ENCODE measurements at places on chromosomes 3 and 15.

- H3K4me1 ChIP-seq = no peaks in the 10 kb centered on the region
- H3K4me3 ChIP-seq = no peak overlapping the region
- no peaks in the 10 kb centered on the region for H3K36me3 ChIP-seq
- H3K27ac ChIP-seq = no peak overlapping the region
- no peaks in the 10 kb centered on the region for H3K27me3 ChIP-seq
Observed at GRCh38 chr3:123375014-123375940, 73.6 kb downstream of the ADCY5 start.

- H3K27ac ChIP-seq = no peak overlapping the region
- H3K4me3 ChIP-seq = no peak overlapping the region
- H3K4me1 ChIP-seq = peaks cover 16% of the 10 kb centered on the region
- no peaks in the 10 kb centered on the region for H3K27me3 ChIP-seq
Observed at GRCh38 chr3:149647285-149647684, 10.5 kb downstream of the WWTR1 start.

DNA sequence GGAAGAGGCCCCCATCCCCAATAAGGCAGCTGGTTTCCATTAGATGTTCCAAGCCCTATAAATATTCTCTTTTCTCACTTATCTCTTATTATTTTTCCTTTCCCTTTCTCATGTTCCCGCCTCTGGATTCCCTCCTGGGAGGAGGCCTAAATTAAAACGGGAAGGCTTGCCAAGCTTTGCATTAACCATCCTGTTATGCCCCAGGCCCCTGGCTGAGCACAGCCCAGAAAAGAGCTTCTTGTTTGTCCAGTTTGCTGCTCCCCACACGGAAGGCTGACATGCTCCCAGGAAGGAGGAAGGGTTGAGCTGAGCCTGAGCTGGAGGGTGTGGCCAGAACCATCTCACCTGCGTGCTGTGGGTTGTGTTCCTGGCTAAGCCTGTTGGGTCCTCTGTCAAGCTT lies 63.1 kb upstream of the BOC start:
- no peak for DNase-seq
- peaks cover 38% of the 10 kb centered on the region for H3K4me1 ChIP-seq
- no peaks in the 10 kb centered on the region for H3K27me3 ChIP-seq
- H3K27ac ChIP-seq = no peak overlapping the region
- no peak overlapping the region for H3K4me3 ChIP-seq

DNA sequence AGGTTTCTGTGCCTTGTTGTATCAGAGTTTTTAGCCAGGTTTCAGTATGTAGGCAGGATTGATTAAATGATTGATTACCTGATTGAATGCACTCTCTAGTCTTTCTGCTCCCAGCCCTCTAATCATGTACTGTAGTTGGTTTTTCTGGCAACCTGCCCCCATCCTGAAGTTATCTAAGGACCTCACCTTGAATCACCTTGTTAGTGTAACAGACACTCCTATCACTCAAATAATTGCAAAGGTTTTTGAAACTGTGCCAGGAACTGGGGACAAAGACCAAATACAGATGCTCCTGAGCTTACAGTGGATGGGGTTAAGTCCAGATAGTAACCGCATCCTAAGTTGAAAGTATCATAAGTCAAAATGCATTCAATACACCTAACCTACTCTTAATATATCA lies 141.5 kb upstream of the EIF1B start:
- H3K4me3 ChIP-seq = no peak overlapping the region
- H3K27ac ChIP-seq = no peak overlapping the region
- H3K36me3 ChIP-seq = no peaks in the 10 kb centered on the region
- H3K27me3 ChIP-seq = no peaks in the 10 kb centered on the region
- no peak for DNase-seq
- H3K4me1 ChIP-seq = no peaks in the 10 kb centered on the region

GRCh38 chr15:45785897-45786296 lies 151.1 kb downstream of the SQOR start:
- no peak overlapping the region for H3K4me3 ChIP-seq
- no peak overlapping the region for H3K27ac ChIP-seq
- no peak for DNase-seq
- H3K36me3 ChIP-seq = no peaks in the 10 kb centered on the region

DNA sequence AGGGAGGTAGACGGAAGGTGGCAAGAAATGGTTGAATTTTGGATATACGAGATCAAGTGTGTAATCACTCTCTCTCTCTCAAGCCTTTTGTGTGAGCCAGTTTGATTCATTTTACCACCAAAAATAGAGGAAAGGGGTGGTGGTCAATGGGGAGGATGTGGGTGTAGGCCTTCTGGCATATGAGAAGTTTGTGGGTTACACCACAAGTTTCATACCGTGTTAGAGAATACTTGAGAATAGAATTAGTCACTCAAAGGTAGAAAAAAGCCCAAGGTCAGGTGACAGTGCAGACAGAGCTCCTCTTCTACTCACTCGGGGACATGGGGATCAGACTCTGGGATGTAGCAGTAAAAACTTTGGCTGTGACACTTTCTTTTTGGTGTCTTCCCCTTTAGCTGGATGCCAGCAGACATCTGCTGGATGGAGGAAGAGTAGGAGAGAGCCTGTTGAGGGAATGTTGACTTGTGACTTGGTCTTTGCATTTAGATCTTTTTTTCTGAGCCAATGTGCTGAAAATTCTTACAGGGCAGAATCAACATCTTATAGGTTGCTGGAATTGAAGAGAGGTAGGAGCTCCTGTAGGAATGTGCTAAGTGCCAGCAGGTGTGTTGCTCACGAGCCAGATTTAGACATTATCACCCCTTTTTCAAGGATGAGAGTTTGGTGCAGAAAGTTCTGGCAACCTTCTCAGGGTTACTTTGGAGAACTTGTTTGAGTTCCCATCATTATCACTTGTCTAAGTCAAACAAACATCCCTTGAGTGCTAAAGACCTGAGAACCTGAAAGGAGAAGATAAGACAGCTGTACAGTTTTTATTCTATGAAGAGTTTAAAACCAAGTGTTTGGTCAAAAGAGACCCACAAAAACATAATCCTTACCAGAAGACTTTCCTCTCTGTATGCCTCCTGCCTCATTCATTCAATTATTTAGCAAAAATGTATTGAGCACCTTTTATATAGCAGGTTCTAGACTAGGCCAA lies 43.9 kb upstream of the RYK start:
- DNase-seq = no peak
- no peak overlapping the region for H3K27ac ChIP-seq
- H3K4me3 ChIP-seq = no peak overlapping the region
- no peaks in the 10 kb centered on the region for H3K4me1 ChIP-seq
- H3K27me3 ChIP-seq = no peaks in the 10 kb centered on the region

- H3K27me3 ChIP-seq = no peaks in the 10 kb centered on the region
- H3K4me1 ChIP-seq = peaks cover 56% of the 10 kb centered on the region
Observed at GRCh38 chr3:56003129-56003528, 465.1 kb downstream of the ERC2 start.

DNA sequence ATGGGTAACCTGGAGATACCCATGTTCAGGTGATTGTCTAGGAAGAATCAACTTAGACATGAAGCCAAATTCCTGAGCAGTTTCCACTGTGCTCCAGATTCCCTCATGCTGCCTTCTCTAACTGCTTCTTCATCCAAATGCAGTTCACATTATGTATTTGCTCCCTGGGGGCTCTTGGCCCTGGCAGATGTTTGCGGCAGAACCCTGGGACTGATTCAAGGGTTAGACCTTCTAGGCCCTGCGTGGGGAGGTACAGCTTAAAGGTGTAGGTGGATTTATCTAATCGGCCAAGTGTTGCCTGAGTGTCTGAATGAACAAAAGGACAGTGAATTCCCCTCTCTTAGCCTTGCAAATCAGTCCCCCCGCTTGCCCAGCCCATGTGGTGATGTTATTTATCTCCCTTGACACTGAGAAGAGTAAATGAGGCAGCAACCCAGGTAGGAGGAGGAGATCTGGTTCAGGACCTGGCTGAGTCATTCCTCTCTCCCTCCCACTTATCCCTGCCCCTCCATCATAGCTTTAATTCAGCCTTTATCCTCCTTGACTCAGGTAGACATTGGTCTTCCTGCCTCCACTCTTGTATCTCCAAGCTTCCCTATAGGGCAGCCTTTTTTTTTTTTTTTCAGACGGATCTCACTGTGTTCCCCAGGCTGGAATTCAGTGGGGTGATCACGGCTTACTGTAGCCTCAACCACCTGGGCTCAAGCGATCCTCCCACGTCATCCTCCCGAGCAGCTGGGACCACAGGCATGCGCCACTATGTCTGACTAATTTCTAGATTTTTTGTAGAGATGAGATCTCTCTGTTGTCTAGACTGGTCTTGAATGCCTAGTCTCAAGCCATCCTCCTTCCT lies 54.8 kb downstream of the MAGEF1 start:
- no peak for DNase-seq
- peaks cover 31% of the 10 kb centered on the region for H3K4me1 ChIP-seq
- no peaks in the 10 kb centered on the region for H3K27me3 ChIP-seq
- H3K4me3 ChIP-seq = no peak overlapping the region
- no peaks in the 10 kb centered on the region for H3K36me3 ChIP-seq
- H3K27ac ChIP-seq = no peak overlapping the region

DNA sequence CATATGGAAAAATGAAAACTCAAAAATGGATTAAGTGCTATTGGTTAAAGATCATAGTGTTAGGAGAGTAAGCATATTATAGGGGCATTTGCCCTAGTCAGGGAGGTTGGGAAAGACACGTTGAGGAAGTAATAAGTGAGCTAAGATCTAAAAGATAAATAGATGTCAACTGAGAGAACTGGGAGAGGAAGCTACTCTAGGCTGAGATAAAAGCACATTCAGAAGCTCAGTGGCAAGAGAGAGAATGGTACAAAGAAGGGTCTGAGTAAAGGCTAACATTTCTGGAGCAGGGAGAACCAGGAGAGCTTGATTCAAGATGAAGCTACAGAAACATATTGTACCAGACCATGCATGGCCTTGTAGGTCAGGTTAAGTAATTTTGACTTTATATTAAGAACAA lies 63.9 kb downstream of the TRPC1 start:
- H3K27ac ChIP-seq = no peak overlapping the region
- H3K27me3 ChIP-seq = no peaks in the 10 kb centered on the region
- H3K4me3 ChIP-seq = no peak overlapping the region
- no peak for DNase-seq

GRCh38 chr15:41424809-41425208 lies 7.9 kb downstream of the RTF1 start:
- H3K36me3 ChIP-seq = no peaks in the 10 kb centered on the region
- H3K4me3 ChIP-seq = no peak overlapping the region
- H3K4me1 ChIP-seq = no peaks in the 10 kb centered on the region
- no peak overlapping the region for H3K27ac ChIP-seq

- H3K4me1 ChIP-seq = no peaks in the 10 kb centered on the region
- H3K36me3 ChIP-seq = no peaks in the 10 kb centered on the region
- H3K4me3 ChIP-seq = no peak overlapping the region
- DNase-seq = no peak
Observed at GRCh38 chr3:5250467-5251195, 63.1 kb downstream of the EDEM1 start.

GRCh38 chr15:58260205-58260724 lies 122.1 kb downstream of the AQP9 start:
- H3K36me3 ChIP-seq = no peaks in the 10 kb centered on the region
- no peak overlapping the region for H3K4me3 ChIP-seq
- no peaks in the 10 kb centered on the region for H3K27me3 ChIP-seq
- no peak overlapping the region for H3K27ac ChIP-seq

- H3K36me3 ChIP-seq = no peaks in the 10 kb centered on the region
- H3K4me3 ChIP-seq = no peak overlapping the region
- no peaks in the 10 kb centered on the region for H3K4me1 ChIP-seq
- no peaks in the 10 kb centered on the region for H3K27me3 ChIP-seq
- no peak overlapping the region for H3K27ac ChIP-seq
Observed at GRCh38 chr3:38334142-38335055, 12.2 kb upstream of the XYLB start.

GRCh38 chr15:96359616-96360521 lies 29.4 kb downstream of the NR2F2 start:
- H3K27me3 ChIP-seq = peaks cover 100% of the 10 kb centered on the region
- peaks cover 41% of the 10 kb centered on the region for H3K4me1 ChIP-seq
- DNase-seq = peak; percentile 69
- no peaks in the 10 kb centered on the region for H3K36me3 ChIP-seq

- H3K4me1 ChIP-seq = no peaks in the 10 kb centered on the region
- no peak overlapping the region for H3K27ac ChIP-seq
Observed at GRCh38 chr3:111822804-111823203, 36.3 kb upstream of the PHLDB2 start.

DNA sequence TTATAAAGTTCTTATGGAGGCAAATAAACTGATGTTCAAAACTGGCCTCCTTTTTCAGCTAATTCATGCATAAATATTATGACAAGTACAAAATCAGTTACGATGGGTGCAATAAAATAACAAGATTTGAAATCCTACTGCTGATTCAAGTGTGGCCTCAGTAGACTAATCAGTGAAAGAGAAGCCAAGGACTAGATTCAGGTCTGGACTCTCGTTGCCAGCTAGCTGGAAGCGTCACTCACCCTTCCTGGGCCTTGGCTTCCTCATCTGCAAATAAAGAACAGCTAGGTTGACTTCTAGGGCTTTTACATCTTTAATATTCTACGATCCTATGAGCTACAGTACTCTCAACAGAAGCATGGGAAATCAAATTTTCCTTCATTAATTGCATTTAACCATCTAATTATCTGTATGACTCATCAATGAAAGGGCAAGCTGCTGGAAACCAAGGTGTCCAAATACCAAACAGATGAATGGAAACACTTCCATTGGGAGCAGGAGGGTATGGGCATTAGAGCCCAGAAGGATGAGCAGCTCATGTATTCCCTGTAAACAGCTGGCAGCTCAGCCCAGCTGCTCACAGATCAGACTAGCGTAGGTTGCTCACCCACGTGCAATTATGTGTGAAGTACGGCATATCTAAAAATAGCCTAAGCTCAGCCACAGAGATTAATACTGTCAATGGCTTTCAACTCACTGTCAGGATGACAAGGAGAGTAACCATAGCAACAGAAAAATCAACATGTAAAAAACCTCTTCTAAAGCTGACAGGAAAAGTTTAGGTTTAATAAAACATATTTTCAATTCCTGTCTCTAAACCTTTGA lies 294.8 kb downstream of the PLCL2 start:
- no peaks in the 10 kb centered on the region for H3K36me3 ChIP-seq
- H3K4me3 ChIP-seq = no peak overlapping the region
- no peak overlapping the region for H3K27ac ChIP-seq
- no peak for DNase-seq
- H3K27me3 ChIP-seq = no peaks in the 10 kb centered on the region
- H3K4me1 ChIP-seq = no peaks in the 10 kb centered on the region

GRCh38 chr3:50192124-50192523 lies 714 bp downstream of the GNAT1 start:
- H3K4me3 ChIP-seq = no peak overlapping the region
- H3K36me3 ChIP-seq = no peaks in the 10 kb centered on the region

- peaks cover 10% of the 10 kb centered on the region for H3K4me1 ChIP-seq
- H3K27me3 ChIP-seq = no peaks in the 10 kb centered on the region
- DNase-seq = no peak
Observed at GRCh38 chr15:63018639-63019038, 23.9 kb upstream of the TPM1 start.

DNA sequence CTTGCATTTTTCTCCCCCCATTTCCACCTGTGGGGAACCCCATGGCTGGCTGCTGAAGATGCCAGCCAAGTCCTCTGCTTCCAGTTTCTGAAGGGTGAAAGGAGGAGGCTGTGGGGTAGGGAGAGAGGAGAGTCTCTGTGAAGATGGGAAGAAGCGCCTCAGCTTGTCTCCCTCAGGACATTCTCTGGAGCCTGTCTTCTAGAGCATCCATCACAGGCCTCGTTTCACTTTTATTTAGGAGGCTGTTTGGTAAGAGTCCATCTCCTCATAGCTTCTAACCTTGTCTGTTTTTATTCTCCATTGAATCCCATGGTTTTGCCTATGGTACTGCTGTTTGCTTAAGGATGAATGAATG lies 8.8 kb upstream of the LCTL start:
- H3K4me3 ChIP-seq = no peak overlapping the region
- DNase-seq = no peak
- no peak overlapping the region for H3K27ac ChIP-seq
- no peaks in the 10 kb centered on the region for H3K27me3 ChIP-seq
- H3K36me3 ChIP-seq = no peaks in the 10 kb centered on the region
